ENCODE measurements at places on chromosomes 5 and 9.

DNA sequence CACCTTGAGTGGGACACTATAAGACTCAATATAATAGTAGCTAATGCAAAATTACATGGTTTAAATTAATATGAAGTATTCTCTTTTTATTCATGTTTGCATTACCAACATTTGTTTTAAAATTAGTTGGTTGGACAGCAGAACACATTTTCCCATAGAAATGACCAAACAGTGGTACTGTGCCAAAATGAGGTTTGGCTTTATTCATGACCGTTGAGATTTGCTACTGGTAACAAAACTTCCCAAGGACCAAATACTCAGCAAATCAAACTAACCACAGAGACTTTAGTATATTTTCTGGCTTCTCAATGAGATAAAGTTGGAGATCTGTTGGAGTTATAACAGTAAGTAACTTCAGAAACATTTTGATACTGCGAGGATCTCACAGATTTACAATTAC lies 637.8 kb upstream of the MEF2C start:
- DNase-seq, result no peak

- DNase-seq, result no peak
These were observed 89.4 kb downstream of the UHRF2 start for GRCh38 chr9:6502399-6502798.

DNA sequence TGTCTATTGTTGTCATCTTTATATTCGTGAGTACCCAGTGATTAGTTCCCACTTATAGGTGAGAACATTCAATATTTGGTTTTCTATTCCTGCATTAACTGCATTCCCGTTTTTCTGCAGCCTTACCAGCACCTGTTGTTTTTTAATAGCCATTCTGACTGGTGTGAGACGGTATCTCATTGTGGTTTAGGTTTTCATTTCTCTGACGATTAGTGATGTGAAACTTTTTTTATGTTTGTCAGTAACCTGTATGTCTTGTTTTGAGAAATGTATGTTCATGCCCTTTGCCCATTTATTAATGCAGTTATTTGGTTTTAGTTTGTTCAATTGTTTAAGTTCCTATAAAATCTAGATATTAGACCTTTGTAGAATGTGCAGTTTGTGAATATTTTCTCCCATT lies 546.0 kb upstream of the RORB start:
- no peak for DNase-seq

DNA sequence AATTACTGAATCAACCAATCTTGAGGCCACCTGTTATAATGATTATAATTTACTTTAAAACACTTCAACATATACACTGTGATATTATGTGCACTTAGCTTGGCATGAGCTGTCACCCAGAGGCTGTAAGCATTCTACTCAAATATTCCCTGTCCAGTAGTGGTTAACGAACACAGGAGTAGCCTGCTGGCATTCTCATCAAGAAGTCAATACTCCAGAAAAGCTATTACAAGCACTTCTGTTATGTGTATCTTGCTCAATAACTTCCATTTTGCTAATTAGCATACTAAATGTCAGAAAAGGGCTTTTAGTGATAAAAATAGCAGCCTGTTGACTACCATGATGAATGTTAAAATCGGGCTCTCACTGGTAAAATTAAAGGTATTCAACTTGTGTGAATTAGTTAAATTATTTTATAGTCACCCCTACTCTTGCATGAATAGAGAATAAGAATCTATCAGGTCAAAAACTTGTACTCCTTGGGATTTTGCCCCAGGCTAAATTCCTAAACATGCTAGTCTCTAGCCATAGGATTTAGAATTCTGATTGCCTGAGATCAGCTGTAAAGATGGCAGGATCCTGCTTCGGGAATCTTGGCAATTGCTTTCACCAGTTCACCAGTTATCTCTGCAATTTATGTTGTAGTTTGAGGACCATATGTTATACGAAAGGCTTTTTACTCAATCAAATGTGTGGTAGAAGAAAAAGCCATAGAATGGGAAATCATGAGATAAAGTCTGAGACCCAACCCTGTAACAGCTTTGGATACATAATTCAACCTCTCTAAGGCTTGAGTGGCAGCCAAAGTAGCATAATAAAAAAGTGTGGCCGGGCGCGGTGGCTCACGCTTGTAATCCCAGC lies 43.4 kb upstream of the PAM start:
- DNase-seq, result no peak

DNA sequence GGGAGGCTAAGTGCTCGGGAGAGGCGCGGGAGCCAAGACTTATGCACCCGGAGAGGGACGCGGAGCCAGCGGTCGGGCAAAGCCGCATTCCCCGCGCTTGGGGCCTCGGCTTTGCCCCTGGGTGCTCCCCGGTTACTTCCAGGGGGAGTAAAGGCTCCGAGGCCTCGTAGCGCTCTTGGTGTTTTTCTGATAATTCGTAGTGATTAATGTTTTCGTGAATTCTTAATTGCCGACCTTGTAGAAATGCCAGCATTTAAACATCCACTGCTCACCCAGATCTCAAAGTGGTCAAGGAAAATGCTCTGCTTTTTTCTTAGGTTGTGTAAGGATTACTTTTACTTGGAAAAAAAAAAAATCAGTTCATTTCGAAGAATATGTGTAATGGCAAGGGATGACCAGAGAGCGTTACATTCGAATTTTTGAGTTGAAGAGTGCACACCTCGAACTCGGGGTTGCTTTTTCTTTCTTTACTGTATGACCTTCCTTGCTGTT lies 654 bp upstream of the TUT7 start:
- DNase-seq, result no peak

- no peak for DNase-seq
These were observed 13.6 kb upstream of the NEUROG1 start for GRCh38 chr5:135549413-135549812.

GRCh38 chr5:168177831-168178450 lies 113.5 kb upstream of the WWC1 start:
- no peak for DNase-seq

- DNase-seq, result no peak
These were observed 141.9 kb downstream of the ST8SIA4 start for GRCh38 chr5:100761192-100761591.

- DNase-seq, result no peak
These were observed 166.6 kb downstream of the SMARCA2 start for GRCh38 chr9:2181792-2182191.

Measured in KG1 (cell line).